ENCODE measurements at places on chromosomes 6 and 20. TPM values are rescaled to one million over a fixed set of nuclear protein-coding genes. Genes with fewer than 3 reads are reported as not detected.

The SRMS gene
- polyA plus RNA-seq, result 0.27 TPM

The NRSN1 gene
- polyA plus RNA-seq, result 0.56 TPM

The ENPP1 gene
- 2.3 TPM for polyA plus RNA-seq

The DEFB115 gene
- polyA plus RNA-seq, result not detected

The MCCD1 gene
- polyA plus RNA-seq, result 0.24 TPM
